ENCODE measurements at places on chromosomes 1 and 21. TPM values are rescaled to one million over a fixed set of nuclear protein-coding genes. Genes with fewer than 3 reads are reported as not detected.

- no peak for DNase-seq
Measured at GRCh38 chr1:196593955-196594354, 14.3 kb downstream of the KCNT2 start.

- DNase-seq = no peak
Measured at GRCh38 chr1:47824716-47825115, 172.5 kb downstream of the TRABD2B start.

DNA sequence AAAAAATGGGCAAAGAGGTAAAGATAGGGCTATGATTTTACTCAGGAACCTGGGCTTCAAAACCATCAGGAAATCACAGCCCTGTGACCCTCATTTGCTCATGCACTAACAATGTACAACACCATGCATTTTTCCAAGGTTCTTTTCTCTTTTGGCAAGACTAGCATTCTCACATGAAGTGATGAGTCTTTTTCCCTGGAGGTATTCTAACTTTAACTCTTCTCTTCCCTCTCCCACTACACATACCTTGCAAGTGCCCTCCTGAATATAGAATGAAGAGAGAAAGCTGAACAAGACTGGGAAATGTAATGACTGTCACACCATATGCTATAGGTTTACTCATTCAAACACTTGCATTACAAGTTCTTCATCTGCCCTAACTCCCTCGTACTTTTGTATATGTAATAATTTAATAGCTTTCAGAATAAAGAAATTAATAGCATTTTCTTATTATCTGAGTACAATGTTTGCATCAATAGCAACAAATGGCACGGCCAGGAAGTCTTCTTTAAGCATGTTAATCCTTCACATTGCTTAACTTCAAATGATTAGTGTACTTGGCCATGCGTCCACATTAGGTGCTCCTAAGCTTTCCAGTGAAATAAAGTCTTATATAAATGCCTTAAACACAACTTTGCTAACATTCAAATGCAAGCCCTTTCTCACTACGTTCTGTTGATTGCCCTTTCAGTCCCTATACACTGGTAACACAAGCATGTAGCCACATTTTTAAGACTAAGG lies 1.8 kb downstream of the NIBAN1 start:
- no peak for DNase-seq

GRCh38 chr1:99173900-99174299 lies 90.4 kb upstream of the PLPPR4 start:
- DNase-seq = no peak

DNA sequence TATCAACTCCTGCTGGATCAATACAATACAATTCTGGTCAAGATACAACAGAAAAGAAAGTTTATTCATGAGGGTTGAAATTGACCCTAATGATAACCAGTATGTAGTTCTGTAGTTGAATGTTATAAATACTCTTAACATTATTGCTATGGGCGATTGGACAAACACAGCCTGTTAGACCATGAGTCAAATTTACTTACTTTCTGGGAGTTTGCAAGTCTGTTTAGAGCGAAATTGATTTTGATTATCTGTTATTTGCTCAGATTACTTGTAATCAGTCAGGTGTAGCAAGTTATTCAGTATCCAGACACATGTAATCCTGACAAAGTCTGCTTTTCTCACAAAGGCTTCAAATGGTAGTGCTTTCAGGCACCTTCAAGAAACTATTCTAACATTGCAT lies 216.6 kb upstream of the B3GALT2 start:
- DNase-seq = no peak

GRCh38 chr1:209354111-209354839 lies 229.2 kb upstream of the CAMK1G start:
- peak; percentile 51 for DNase-seq

- no peak for DNase-seq
Measured at GRCh38 chr1:209885403-209886218, 52.4 kb upstream of the SYT14 start.

DNA sequence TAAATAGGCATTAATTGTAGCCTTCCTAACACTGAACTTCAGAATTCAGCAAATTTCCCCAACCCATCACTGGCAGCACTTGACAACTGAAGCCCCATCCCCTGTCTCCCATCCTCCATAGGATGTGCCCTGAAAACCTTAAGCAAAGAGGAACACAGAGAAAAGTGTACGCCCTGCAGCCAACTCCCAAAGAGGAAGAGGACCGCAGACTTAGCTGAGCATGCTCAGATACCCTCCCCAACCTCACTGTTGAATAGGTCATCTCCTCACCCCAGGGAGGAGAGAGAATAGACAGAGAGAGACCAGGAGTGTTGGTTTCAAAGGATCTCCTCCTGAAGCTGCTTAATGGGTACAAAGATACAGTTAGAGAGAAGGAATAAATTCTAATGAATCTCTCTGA lies 50.5 kb downstream of the CD2 start:
- peak; percentile 52 for DNase-seq

GRCh38 chr1:32376199-32376598 lies 13.9 kb downstream of the TSSK3 start:
- DNase-seq = no peak

- DNase-seq = no peak
Measured at GRCh38 chr21:39182484-39183271, 573 bp downstream of the PSMG1 start.

- DNase-seq = no peak
Measured at GRCh38 chr21:39852021-39852721, 15.1 kb upstream of the PCP4 start.

- DNase-seq = no peak
Measured at GRCh38 chr1:232422898-232423297, 207.0 kb downstream of the SIPA1L2 start.

DNA sequence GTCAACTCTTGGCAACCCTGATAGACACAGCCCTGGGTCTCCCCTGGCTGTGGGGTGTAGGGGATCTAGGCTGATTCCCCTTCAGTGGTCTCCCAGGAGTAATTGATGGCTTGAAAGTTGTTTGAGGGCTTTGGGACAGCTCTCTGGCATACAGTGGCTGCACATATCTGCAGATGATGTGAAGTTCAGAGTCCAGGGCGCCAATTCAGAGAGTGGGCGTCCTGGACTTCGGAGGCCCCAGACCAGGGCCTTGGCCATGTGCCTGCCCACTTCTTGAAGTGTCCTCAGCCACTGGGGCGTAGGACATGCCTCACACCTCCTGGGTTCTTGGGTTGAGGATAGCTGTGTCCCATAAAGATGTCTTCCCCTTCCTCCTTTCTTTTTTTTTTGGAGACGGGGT lies 2.6 kb downstream of the INAVA start:
- no peak for DNase-seq

DNA sequence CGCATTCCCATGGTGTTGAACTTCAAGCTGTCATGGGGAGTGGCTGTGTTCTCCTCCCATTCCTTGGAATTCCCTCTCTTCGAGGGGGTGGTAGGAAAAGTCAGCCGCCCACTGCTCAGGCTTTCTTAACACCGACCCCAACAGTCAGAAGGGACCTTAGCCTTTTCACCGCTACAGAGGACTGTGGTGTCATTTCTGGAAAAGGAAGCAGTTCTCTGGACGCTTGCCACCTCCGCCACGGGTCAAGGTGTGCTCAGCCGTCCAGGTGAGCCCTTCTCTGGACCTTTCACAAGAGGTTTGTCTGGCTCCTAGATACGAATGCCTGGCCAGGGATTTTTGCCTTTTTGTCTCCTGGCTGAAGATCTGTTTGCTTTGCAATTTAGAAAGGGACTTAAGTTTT lies 31.8 kb downstream of the CLIC6 start:
- no peak for DNase-seq

DNA sequence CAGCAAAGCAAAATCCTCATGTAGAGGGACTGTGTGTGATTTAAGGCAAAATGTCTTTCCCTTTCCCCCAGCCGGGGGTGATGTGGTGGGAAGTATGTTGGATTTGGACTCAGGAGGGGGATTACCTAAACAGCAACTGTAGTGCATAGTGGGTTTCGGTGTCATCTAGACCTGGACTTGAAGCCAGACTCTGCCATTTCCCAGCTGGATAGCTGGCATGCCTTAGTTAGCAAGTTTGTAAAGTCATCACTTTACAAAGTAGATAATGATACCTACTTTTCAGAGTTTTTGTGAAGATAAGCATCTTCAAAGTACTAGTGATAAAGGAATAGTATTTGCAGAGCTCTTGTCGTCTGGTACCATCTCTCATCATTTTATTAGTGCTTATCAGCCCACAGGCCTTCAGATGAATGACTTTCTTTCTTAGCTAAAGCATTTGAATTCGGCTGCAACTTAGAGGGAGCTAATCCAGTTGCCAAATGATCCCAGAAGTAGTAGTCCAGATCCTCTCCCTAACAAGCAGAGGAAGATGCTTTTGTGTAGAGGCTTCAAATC lies 56.2 kb upstream of the ROR1 start:
- no peak for DNase-seq

- DNase-seq = no peak
Measured at GRCh38 chr1:39361446-39361845, 130.0 kb upstream of the BMP8A start.

- no peak for DNase-seq
Measured at GRCh38 chr1:43008115-43009060, 49.7 kb upstream of the SLC2A1 start.

DNA sequence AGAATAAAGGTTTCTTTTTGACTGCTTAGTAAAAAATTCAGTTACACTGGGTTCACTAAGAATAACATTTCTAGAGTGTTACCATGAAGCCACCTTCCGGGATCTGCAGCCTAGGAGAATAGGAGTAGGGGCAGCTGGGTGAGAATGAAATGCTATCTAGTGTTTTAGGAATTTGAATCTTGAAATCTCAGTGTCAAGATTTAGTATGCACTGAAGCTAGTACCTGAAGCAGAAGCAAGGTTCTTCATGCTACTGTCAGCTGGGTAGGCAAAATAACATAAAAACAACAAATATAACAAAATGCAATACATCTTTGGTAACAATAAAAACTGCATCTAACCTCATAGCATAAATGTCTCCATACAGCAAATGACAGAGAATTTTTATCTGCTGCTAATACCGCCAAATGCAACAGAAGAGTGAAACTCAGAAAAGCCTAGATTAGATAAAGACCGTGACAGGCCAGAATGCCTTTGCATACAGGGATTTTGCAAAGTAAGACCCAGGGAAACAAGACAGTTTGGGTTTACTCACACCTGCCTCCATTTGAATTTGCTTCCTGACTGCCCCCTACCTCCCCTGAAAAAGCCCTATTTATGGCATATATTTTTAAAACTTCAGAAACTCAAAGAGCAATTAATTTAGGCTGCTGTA lies 58.2 kb downstream of the GADD45A start:
- no peak for DNase-seq

- no peak for DNase-seq
Measured at GRCh38 chr1:54298284-54299033, 98.5 kb downstream of the MRPL37 start.

DNA sequence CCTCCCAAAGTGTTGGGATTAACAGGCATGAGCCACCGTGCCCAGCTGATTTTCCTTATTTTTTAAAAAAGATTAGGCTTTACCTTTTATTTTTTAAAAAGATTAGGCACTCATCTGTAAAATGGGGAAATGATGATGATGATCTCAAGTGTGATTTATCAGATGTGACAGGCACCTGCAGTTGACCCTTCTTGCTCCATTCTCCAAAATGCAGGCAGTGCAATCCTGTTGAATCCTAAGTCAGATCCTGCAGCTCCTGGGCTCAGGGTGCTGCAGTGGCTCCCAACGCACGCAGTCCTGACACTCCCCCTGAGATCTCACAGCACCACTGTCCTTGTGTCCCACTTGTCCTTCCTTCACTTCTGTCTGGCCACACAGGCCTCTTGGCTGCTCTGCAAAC lies 257.3 kb upstream of the KAZN start:
- no peak for DNase-seq

GRCh38 chr1:21550097-21550496 lies 40.9 kb downstream of the ALPL start:
- DNase-seq = no peak

DNA sequence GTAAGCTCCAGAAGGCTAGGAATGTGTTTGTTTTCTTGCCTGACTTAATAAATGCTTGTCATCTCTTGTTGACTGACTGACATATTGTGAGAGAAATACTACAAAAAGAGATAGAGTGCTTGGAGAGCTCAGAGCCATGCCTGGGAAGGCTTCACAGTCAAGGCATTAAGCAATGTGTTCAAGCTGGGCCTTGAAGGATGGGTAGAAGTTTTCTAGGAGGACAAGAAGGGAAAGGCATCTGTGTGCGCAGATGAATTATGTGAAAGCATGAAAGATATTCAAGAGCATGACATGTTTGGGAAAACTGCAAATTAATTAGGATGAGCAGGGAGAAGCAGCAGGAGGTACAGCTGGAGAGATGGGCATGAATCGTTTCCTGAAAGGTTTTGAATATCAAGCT lies 5.6 kb downstream of the SLAMF8 start:
- DNase-seq = no peak

DNA sequence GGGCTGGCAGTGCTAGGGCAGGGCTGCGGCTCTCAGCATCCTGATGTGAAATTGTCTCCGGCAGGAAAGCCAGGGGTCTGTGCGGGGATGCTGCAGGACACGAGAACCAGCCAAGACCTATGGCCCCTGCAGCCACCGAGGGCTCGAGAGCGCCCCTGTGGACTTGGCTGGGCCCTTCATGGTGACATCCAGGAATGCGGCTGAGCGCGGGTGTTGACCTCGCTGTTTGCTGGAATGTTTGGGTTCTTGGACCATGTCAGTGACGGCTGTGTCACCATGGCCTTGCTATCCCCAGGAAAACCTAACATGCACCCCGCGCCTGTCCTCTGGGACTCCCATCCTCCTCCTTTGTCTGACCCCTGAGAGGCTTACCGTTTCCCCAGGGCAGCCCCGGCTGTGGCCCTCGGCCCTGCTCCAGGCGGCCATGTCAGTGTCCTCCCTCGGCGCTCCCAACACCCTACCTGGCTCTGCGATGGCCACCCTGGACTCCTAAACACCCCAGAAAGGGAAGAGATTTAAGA lies 14.3 kb upstream of the C1orf174 start:
- no peak for DNase-seq

DNA sequence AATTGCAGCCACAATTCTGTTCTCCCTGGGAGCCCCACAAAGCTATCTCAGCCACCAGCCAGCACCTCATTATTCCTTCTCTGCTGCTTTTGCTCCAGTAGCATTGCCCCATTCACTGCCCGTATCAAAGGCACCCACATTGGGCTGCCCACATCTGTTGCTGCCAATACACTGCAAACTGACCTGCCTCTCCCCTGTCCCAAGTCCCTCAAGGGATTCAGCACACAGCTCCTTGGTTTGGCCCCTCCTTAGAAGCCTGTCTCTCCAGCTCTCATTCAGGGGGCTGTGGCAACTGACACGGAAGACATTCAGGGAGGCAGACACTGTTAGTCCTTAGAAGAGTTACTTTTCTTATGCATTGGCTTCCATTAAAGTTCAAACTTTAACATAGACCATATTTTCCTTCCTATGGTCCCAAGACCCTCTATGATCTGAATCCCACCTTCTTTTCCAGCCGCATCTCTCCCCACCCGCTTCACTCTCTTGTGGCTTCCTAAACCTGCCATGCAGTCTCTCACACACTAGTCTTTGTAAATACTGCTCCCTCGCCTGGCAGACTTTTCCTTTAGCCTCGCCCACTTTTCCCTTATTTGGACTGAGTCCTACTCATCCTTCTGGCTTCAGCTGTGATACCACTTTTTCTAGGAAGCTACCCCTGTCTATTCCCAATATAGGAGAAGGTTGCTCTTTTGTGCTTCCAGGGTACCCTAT lies 19.3 kb upstream of the KLHDC8A start:
- DNase-seq = no peak

The TEDDM1 gene
- total RNA-seq = not detected

The XKR8 gene
- 18.9 TPM for total RNA-seq

The NASP gene
- total RNA-seq = 214 TPM

The ZBTB48 gene
- total RNA-seq = 50.6 TPM

The RAP1GAP gene
- 2.4 TPM for total RNA-seq

The FCRL5 gene
- 0.09 TPM for total RNA-seq
